ENCODE measurements at places on chromosomes 7 and 10.

- DNase-seq: no peak
Measured at GRCh38 chr7:156907656-156908055, 14.7 kb upstream of the LMBR1 start.

DNA sequence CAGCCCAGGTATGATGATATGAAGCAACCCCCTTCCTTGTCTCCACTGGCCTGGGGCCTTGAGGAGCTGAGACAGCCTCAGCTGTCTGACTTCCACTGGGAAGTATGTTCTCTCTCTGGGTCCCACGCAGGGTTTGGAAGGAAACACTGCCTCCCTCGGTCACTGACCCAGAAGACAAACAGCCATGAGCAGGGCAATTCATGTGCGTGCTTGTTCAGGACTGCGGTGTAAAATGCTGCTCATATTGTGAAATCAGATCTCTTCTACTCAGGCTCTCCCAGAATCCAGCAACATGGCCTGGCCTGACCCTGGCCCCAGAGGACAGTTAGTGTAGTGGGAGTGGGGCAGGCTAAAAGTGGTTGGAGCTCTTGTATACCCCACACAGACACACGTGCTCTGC lies 2.8 kb downstream of the CLCN1 start:
- DNase-seq: no peak

GRCh38 chr10:70932392-70933196 lies 44.2 kb upstream of the PCBD1 start:
- no peak for DNase-seq

DNA sequence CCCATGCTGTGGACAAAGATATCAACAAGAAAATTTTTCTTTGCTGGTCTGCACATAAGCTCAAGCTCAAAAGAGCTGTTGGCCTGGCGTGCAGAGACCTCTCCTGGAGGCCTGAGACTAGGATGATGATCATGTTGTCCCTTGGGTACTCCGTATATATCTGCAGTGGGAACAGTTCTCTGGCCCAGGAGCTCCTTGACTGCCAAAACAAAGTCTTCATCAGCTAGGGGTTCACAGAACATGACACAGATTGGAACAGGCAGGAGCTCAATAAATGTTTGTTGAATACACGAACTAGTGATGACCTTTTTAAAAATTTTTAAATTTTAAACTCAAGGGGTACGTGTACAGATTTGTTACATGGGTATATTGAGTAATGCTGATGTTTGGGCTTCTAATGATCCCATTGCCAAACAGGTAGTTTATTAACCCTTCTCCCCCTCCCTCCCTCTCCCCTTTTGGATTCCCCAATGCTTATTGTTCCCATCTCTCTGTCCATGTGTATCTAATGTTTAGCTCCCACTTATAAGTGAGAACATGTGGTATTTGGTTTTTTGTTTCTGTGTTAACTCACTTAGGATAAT lies 49.1 kb downstream of the ZNF783 start:
- DNase-seq: no peak

GRCh38 chr7:33536398-33537103 lies 368.8 kb upstream of the BMPER start:
- no peak for DNase-seq

DNA sequence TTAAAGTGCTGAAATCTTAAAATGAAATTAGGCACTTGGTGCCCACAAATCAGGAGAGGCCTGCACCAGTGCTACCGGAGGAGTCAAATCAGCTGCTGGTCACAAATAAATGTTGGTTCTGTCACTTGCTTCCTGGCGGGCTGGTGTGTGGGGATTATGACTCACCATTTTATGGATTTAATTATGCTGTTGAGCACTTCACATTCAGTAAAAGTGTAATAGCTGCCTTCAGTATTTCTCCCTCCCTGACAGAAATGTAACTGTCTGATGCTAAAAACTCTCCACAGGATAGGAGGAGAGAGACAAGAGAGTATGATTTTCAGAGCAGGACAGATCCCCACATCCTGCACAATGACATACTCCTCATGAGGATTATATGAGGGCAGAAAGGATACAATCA lies 186.0 kb downstream of the JAZF1 start:
- DNase-seq: no peak

GRCh38 chr10:33377658-33378025 lies 43.2 kb upstream of the NRP1 start:
- no peak for DNase-seq

GRCh38 chr10:60473557-60473956 lies 83.9 kb upstream of the ANK3 start:
- no peak for DNase-seq
